ENCODE measurements at places on chromosomes 2 and 18.
A peak's percentile ranks its signal among the peaks of the same experiment; 100 is the strongest.

- no peak for DNase-seq
Measured at GRCh38 chr2:17232776-17233556, 285.3 kb downstream of the RAD51AP2 start.

DNA sequence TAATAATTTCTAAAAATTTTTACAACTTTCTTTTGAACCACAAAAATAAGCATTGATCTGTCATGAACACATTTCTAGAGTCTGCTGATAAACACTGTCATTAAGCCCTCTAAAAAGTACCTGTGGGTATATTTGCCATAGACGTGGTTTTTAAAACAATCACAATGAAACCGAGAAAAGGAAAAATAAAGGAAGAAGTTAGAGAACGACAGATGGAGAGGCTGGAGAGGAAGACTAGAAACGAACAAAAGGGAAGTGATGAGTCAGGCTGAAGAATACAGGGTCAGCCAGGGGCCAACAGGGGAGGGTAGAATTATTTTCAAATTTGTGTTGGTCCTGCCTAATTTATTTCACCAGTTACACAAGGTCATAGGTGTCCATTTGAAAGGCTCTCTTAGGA is 62.0 kb downstream of the MYL12B start:
- DNase-seq: no peak

- DNase-seq: no peak
Measured at GRCh38 chr2:233440314-233440713, 86.0 kb downstream of the DGKD start.

GRCh38 chr18:74654638-74655037 is 57.0 kb downstream of the ZNF407 start:
- DNase-seq: no peak

GRCh38 chr2:40249577-40249976 is 202.3 kb downstream of the SLC8A1 start:
- no peak for DNase-seq

DNA sequence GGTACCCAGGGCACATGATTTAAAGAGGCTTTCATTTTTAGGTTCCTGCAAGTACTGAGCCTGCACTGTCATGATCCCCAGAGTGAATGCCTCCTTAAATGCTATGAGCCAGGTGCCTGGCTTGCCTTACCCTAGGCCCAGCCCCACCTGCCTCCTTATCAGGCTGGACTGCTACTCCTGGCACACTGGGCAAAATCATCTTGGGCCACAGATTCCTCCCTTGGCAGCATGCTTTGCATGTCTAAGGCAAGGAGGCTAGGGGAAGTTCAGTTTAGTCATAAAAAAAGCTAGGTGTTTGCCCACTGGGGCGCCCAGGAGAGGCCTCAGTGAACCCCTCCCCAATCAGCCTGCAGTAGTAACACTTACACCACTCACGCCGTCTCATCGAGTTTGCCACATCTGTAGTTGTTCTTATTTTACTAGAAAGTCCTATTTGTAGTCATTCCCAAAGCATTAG is 45.1 kb downstream of the LBH start:
- peak; percentile 64 for DNase-seq

DNA sequence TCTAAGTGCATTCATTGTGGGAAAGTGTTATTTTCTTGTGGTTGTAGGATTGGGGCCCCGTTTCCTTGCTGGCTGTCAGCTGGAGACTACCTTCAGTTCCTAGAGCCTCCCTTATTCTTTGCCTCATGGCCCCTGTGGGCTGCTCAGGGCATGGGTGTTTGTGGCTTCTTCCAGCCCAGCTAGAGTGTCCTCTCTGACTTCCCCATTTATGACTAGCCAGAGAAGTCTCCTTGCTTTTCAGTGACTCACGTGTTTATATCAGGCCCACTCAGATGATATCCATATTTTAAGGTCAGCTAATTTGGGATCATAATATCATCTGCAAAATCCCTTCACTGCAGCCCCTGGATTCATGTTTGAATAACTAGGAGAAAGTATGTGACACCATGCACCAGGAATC is 62.8 kb downstream of the DTNA start:
- no peak for DNase-seq

DNA sequence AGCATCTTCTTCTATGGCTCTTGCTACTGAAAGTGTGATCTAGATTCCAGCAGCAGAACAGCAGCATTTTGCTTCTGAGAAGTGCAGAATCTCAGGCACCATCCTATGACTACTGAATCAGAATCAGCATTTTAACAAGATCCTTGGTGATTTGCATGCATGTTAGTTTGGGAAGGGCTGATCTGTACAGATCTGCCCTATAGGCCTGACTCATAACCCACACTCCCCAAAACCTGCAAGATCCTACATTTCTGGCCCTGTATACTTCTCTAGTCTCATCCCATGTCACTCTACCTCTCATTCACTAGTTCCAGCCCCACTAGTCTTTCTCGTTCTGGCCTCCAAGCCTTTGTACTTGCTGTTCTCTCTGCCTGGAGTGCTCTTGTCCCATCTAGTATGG is 15.7 kb upstream of the DARS1 start:
- no peak for DNase-seq

Data from stimulated activated CD4-positive, alpha-beta T cell treated with anti-CD3 and anti-CD28 coated beads, Interleukin-1b, Interleukin-23, amount 100 ng/mL, for 48 hours (primary cell).